ENCODE measurements at places on chromosomes 1 and 21.

GRCh38 chr1:62897788-62898187, 113.9 kb downstream of the ATG4C start:
- no peak for DNase-seq

DNA sequence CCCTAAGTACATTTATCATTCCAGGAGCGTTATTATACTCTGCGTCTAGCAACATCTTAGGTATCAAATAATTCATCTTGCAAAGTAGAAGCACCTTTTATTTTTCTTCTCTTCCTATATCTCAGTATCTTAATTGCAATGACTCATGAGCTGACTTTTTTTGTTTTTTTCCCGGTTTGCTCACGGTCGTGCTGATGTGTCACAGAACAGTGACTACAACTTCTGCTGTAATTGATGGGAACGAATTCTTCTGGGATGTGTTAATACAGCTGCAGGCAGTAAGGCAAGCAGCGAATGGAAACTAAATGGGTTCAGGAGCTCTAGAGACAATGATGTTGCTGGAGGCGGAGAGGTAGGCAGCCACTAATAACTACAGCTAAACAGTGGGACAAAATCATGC, 89.8 kb upstream of the TMPRSS15 start:
- no peak for DNase-seq

- no peak for DNase-seq
Observed at GRCh38 chr1:63064135-63064534, 258.2 kb upstream of the FOXD3 start.

GRCh38 chr1:226038661-226039060, 23.9 kb upstream of the H3-3A start:
- no peak for DNase-seq

GRCh38 chr21:31837618-31838390, 35.0 kb upstream of the HUNK start:
- DNase-seq: no peak

GRCh38 chr1:24319312-24319863, at the start of gene GRHL3:
GRHL3 (plus strand) TSS chr1:24319357; CDS start chr1:24319552, 195 bp downstream.
- DNase-seq: no peak

DNA sequence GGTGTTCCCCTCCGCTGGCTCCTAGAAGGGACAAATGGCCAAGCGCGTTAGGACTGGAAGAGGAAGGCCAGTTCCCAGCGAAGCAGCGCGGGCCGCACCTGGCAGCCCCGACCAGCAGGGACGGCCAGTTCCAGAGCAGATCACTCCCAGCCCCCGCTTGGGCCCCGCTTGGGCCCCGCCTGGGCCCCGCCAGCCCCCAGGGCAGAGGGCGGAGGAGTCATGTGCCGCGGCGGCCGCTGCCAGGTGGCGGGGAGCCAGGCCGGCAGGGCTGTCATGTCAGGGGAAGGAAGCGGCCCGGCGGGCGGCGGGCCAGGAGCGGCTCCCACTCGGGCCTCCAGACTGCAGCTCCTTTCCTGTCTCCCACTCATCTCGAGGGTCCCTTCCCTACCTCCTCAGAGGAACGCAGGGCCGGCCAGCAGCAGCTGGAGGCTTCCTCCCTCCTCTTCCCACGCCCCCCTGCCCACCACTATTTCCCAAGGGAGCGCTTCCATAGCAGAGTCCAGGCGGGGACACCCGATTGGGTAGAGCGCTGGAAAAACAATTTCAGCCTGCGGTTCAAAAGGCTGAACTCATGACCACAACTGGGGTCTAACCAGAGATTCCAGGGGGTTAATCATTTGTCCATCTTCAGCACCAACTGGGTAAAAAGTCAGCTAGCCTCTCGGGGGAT, 16.5 kb downstream of the ZNF697 start:
- DNase-seq: no peak

DNA sequence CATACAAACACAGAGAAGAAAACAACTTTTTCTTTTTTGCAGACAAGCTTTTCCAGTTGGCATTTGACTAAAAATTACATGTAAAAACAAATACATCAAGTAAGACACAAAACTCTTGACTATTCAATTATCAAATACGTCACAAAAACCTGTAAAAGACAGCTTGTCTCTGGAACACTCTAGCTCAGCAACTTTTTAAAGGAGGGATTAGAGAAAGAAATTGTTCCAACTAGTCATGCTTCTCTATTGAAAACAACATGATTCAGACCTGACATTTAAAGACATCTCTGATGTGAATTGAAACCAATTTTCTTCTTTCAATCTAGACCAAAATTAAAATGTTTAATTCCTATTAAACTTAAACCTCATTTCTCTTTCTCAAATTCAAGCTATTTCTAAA, 30.3 kb downstream of the SMYD3 start:
- no peak for DNase-seq

- no peak for DNase-seq
Observed at GRCh38 chr21:30680586-30680985, 37.9 kb downstream of the KRTAP20-3 start.

DNA sequence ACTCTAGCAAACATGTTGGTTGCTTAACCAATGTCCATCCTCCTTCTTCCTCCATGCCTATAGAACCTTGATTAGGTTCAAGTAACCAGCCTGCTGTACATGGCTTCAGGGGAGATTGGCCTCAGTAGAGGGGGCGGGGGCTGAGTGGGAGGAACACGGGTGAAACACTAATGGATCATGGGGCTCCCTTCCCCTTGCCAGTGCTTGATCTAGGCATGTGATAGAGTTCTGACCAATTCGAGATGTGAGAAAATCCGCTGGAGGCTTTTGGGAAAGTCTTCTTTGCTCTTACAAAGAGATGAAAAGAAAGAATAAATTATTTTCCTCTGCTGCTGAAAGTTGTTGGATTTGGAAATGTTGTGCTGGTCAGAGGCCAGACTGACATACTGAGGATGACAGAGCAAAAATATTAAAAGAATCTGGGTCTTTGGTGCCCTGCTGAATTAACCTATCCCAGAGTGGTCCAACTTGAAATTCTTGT, 5.2 kb upstream of the OTUD7B start:
- DNase-seq: no peak

GRCh38 chr1:200850554-200850953, 22.2 kb upstream of the GPR25 start:
- DNase-seq: no peak

DNA sequence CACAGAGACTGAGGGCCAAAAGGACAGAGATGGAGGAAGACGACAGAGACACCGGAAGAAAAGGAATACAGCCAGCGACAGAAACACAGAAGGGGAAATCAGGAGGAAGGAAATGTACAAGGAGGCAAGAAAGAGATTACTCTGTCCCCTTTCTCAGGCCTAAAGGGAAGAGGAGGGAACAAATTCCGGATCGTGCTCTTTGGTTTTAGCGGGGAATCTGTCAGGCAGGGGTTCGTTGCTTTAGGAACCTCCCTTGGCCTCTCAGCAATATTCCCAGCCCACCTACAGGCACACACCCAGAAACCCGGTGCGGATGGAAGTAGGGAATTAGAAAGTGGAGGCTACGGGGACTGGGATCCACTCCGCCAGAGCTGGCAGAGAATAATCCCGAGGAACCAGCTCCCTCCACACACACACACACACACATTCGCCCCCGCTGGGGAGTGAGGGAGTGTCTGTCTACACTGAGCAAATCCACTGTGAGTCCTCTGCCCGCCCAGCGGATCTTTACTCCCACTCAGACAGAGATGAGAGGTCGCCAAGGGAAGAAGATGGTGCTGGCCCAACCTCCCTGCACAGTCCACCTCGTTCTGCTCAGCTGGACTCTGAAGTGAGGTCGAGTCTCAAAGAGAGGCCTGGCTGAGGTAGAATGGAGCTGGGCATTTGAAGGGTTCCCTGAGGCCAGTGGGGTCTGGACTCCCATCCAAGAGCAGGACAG, 5.7 kb downstream of the TAL1 start:
- no peak for DNase-seq

DNA sequence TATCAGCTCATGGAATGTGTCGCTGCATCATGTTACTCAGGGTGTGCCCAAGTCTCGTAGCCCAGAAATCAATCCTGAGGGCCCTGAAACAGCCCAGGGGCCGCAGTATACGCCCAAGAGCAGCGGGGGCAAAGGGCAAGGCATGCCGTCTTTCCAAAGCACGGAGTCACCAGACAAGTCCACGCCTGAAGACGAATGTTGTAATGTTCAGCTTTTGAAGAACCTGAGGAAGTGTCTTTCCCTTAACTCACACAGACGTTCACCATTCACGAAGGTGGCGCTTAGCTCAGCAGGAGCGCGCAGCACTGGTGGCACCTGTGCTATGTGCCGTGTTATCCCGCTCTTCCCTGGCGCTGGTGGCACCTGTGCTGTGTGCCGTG, 18.8 kb upstream of the PWP2 start:
- no peak for DNase-seq

GRCh38 chr1:201149400-201149799, 4.9 kb downstream of the TMEM9 start:
- DNase-seq: no peak

- no peak for DNase-seq
Observed at GRCh38 chr1:6592441-6592840, 10.2 kb downstream of the KLHL21 start.

- peak; percentile 53 for DNase-seq
Observed at GRCh38 chr1:147494998-147495580, 46.2 kb upstream of the BCL9 start.

DNA sequence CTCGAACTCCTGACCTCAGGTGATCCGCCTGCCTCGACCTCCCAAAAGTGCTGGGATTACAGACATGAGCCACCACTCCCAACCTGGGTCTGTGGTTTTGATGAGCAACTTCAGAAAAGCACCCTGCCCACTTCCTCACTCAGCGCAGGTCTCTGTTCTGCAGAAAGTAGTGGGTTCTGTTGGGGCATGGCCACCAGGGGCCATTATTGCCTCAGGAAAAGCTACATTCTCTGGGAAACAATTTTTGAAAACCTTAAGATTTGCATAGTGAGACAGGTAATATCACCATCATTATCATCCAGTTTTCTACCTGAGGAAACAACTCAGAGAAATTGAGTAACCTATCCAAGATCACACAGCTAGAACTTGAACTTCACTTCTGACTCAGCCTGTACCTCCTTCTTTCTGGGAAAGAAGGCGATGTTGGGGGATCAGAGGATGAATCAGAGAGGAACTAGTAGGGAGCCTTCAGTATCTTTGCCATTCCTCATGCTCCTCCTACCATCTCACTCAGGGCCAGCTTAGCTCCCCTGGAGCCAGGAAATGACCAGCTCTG, 7.1 kb upstream of the NES start:
- no peak for DNase-seq

GRCh38 chr1:63924600-63924999, 150.8 kb downstream of the ROR1 start:
- no peak for DNase-seq

DNA sequence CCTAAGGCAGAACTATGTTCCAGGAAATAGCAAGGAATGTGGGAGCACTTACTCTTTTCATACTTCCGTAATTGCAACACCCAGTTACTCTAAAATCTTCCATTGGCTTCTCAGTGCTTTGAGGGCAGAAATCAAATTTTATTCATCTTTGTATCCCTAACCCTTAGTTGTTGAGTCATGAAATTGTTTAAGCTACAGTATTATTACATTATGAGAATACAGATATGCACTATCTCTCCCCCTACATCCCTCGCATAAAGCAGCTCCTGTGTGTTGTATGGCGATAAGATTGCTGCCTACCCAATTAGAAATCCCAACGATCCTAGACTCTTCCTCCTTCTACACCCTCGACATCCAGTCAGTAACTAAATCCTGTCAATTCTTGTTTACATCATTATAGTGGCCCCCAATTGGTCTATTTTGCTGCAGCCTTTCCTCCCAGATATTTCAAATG, 2.6 kb downstream of the AIDA start:
- DNase-seq: no peak

DNA sequence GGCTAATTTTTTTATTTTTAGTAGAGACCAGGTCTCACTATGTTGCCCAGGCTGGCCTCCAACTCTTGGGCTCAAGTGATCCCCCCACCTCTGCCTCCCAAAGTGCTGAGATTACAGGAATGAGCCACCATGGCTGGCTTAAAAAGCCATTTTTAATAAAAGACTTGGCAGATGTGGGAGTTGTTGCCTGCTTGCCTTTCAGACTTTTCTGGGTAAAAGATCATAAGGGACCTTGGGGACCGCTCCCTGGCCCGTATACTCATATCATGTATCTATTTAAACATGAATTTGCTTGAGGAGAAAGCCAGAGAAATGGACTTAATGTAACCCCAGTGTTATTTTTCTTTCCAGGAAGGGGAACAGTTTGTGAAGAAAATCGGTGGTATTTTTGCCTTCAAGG, 23.4 kb upstream of the PODN start:
- DNase-seq: no peak

GRCh38 chr1:184210031-184210430, 158.5 kb downstream of the TSEN15 start:
- DNase-seq: no peak

DNA sequence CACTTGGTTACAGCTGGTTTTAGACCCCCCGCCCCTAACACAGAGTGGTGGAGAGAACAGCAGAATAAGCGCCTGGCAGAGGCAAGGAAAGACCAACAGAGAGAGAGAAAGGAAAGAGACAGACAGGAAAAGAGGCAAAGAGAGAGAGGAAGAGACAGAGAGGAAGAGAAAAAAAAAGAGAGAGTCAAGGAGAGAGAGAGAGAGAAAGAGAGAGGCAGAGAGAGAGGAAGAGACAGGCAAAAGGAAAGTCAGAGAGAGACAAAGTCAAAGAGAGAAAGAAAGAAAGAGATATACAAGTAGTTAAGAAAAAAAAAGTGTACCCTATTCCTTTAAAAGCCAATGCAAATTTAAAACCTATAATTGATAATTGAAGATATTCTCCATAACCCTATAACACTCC, 13.0 kb upstream of the NEK2 start:
- DNase-seq: no peak

DNA sequence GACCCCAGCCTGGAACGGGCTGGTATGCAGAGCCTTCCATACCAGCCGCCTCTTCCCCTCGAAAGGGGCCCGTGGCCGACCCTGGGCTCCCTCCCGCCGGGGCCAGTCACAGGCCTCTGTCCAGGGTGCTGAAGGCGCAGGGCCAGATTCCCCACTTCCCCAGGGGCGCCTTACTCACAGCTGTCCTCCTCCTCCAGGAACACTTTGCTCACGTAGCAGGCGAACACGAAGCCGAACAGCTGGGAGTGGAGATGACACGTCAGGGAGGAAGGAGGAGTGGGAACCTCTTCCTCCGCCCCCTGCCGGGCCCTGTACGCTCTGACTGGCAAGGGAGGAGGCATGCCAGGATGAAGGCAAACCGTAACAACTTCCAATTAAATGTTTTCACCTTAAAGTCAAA, 57.3 kb downstream of the NKAIN1 start:
- no peak for DNase-seq

GRCh38 chr1:42152119-42152518, 1.1 kb upstream of the GUCA2B start:
- DNase-seq: no peak

GRCh38 chr21:22898051-22898665, 1899.9 kb downstream of the NCAM2 start:
- DNase-seq: no peak

GRCh38 chr1:200526709-200527612, 93.6 kb downstream of the KIF14 start:
- DNase-seq: peak; percentile 44

DNA sequence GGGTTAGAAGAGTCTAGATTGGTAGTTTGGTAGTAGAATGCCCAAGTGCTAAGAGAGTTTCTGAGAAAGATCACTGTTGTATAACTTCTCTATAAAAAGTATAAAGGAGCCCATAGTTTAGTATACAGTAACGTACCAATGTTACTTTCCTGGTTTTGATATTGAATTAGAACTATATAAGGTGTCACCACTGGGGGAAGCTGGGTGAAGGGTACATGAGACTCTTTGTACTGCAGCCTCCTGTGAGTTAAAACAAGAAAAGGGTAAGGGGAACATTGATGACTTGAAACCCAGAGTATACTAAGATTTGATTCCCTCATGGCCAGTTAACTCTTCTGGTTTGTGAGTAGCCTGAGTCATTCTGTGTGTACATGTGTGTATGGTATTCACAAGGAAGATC, 129.8 kb downstream of the RPS6KC1 start:
- no peak for DNase-seq

- no peak for DNase-seq
Observed at GRCh38 chr1:233113009-233113879, 162.8 kb downstream of the NTPCR start.

All from NCI-H2081 treated with DMSO at 0.1 percent for 48 hours (cell line).